ENCODE measurements at places on chromosomes 4 and X. TPM values are rescaled to one million over a fixed set of nuclear protein-coding genes. Genes with fewer than 3 reads are reported as not detected.

Gene PABPC5
- 1.6 TPM for total RNA-seq

Gene TRO
- 4.2 TPM for total RNA-seq

Gene DKC1
- total RNA-seq, result 32.0 TPM

Gene TIMM17B
- total RNA-seq, result 38.2 TPM

Gene SSX3
- total RNA-seq, result not detected

Gene XAGE2
- total RNA-seq, result not detected

Gene GYG2
- 0.22 TPM for total RNA-seq

Gene SPANXA2
- total RNA-seq, result not detected

Gene SCRG1
- 0.38 TPM for total RNA-seq

Gene PLAC8
- total RNA-seq, result 341 TPM

Gene FAM184B
- not detected for total RNA-seq

Gene UGT2B7
- total RNA-seq, result not detected

Gene VCX
- not detected for total RNA-seq

Gene IL2
- 0.27 TPM for total RNA-seq

Gene RNF128
- total RNA-seq, result not detected

Gene STK32B
- total RNA-seq, result 0.37 TPM

Gene MECP2
- 104 TPM for total RNA-seq

Gene RNF150
- total RNA-seq, result 15.6 TPM

Gene PNMA6A
- 1.0 TPM for total RNA-seq

Gene DDX53
- not detected for total RNA-seq

Gene BLOC1S4
- 16.7 TPM for total RNA-seq

Gene HTRA3
- total RNA-seq, result 1.2 TPM

Data from spleen (tissue), 13 donors.